Caco-2 (cell line): ENCODE measurements at places on chromosomes 6 and 20.

- no peak for DNase-seq
These were observed 439 bp upstream of the F13A1 start for GRCh38 chr6:6320901-6321300.

- DNase-seq, result no peak
These were observed 5.9 kb upstream of the COL20A1 start for GRCh38 chr20:63286781-63287696.

DNA sequence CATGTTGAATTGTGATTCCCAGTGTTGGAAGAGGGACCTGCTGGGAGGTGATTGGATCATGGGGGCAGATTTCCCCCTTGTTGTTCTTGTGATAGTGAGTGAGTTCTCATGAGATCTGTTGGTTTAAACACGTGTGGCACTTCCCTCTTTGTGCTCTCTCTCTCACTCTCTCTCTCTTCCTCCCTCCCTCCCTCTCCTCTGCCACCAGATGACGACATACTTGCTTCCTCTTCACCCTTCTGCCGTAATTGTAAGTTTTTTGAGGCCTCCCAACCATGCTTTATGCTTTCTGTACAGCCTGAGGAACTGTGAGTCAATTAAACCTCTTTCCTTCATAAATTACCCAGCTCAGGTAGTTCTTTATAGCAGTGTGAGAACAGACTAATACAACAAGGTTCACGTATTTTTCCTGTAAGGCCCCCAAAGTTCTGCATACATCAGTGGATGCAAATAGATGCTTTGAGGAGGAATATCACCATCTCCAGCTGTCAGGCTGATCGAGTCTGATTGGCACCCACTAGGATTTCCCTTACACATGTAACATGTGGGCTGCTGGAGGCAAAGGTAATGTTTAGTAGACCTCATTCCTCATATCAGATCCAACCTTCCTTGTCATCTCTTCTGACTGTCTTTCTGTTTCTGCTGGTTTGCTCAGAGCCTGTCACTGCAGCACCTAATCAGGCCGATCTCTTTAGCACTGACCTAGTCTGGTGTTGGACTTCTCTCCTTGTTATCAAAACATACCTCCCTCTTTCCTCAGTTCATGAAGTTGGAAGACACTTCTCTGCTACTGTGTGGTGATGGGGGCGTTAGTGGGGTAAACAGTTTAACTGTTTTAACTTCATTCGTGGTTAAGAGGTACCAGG is 54.3 kb upstream of the BACH2 start:
- DNase-seq, result no peak

GRCh38 chr6:36699348-36699747 is 1.7 kb downstream of the RAB44 start:
- no peak for DNase-seq
